Type B pancreatic cell (in vitro differentiated cells): ENCODE measurements at places on chromosomes 16 and 17. TPM values are rescaled to one million over a fixed set of nuclear protein-coding genes. Genes with fewer than 3 reads are reported as not detected.

- H3K36me3 ChIP-seq, result no peaks in the 10 kb centered on the region
- no peak for DNase-seq
- H3K27ac ChIP-seq, result no peak overlapping the region
- peaks cover 1% of the 10 kb centered on the region for H3K27me3 ChIP-seq
- H3K4me3 ChIP-seq, result no peak overlapping the region
- peaks cover 1% of the 10 kb centered on the region for H3K4me1 ChIP-seq
Observed at GRCh38 chr16:7437135-7437804, 104.6 kb downstream of the RBFOX1 start.

DNA sequence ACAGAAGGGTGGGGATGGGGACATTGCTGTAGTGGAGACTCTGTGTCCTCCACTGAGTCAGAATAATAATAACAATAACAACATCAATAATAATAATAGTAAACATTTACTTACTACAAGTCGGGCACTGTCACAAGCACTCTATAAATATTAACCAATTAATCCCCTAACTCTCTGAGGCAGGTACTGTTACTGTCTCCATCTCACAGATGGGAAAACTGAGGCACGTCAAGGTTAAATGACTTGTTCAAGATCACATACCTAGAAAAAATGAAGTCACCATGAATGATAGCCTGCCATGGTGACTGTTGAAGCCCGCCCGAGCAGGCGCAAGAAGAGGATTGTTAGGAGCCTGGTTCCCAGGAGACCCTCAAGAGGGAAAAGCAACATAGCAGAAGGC is 10.2 kb downstream of the PRR29 start:
- DNase-seq, result peak; percentile 44
- H3K36me3 ChIP-seq, result no peaks in the 10 kb centered on the region
- H3K27me3 ChIP-seq, result peaks cover 8% of the 10 kb centered on the region
- peaks cover 8% of the 10 kb centered on the region for H3K4me1 ChIP-seq

GRCh38 chr17:73271072-73271471 is 9.4 kb upstream of the CPSF4L start:
- no peak overlapping the region for H3K4me3 ChIP-seq
- H3K36me3 ChIP-seq, result no peaks in the 10 kb centered on the region
- no peak overlapping the region for H3K27ac ChIP-seq

- H3K4me3 ChIP-seq, result no peak overlapping the region
- no peaks in the 10 kb centered on the region for H3K27me3 ChIP-seq
- H3K36me3 ChIP-seq, result no peaks in the 10 kb centered on the region
- H3K4me1 ChIP-seq, result peaks cover 12% of the 10 kb centered on the region
Observed at GRCh38 chr17:45409659-45410076, 23.0 kb downstream of the ARHGAP27 start.

The RNF166 gene
- total RNA-seq, result 11.9 and 20.1 TPM in 2 replicates

The WSCD1 gene
- 8.9 and 16.1 TPM in 2 replicates for total RNA-seq

- peaks cover 18% of the 10 kb centered on the region for H3K4me1 ChIP-seq
- no peak overlapping the region for H3K27ac ChIP-seq
- H3K4me3 ChIP-seq, result no peak overlapping the region
- DNase-seq, result peak; percentile 62
- no peaks in the 10 kb centered on the region for H3K36me3 ChIP-seq
Observed at GRCh38 chr17:286571-286970, 66.0 kb downstream of the RPH3AL start.

GRCh38 chr17:79804856-79805696 is 8.2 kb upstream of the CBX8 start:
- peaks cover 22% of the 10 kb centered on the region for H3K4me1 ChIP-seq
- H3K27ac ChIP-seq, result peak overlapping the region; percentile 68
- peaks cover 86% of the 10 kb centered on the region for H3K27me3 ChIP-seq

The ZSCAN10 gene
- total RNA-seq, result not detected in 2 replicates

- no peak overlapping the region for H3K4me3 ChIP-seq
- no peak for DNase-seq
- H3K36me3 ChIP-seq, result no peaks in the 10 kb centered on the region
- H3K4me1 ChIP-seq, result peaks cover 8% of the 10 kb centered on the region
- H3K27ac ChIP-seq, result no peak overlapping the region
Observed at GRCh38 chr17:79466562-79467350, 144.1 kb downstream of the RBFOX3 start.

DNA sequence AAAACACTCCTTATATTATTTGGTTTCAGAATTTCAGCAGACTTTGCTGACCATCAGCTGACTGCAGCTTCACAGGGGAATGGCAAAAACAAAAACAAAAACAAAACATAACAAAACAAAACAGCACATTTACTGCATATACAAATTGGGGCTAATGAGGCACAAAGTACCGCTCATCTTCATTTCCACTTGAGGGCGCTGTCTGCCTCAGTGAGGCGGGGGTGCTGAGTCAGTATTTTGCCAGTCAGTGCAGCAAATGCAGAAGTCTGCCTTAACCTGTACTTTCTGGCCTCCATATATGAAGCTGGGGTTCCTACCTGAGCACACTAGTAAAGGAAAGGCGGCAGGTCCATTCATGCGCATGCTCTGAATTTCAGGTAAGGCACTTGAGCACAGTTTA is 13.5 kb upstream of the DYNLRB2 start:
- no peaks in the 10 kb centered on the region for H3K36me3 ChIP-seq
- peaks cover 40% of the 10 kb centered on the region for H3K27me3 ChIP-seq
- H3K4me1 ChIP-seq, result no peaks in the 10 kb centered on the region
- no peak for DNase-seq
- H3K27ac ChIP-seq, result no peak overlapping the region
- no peak overlapping the region for H3K4me3 ChIP-seq

GRCh38 chr16:84044118-84044488 is 1.5 kb upstream of the SLC38A8 start:
- peaks cover 14% of the 10 kb centered on the region for H3K27me3 ChIP-seq
- H3K36me3 ChIP-seq, result no peaks in the 10 kb centered on the region
- H3K27ac ChIP-seq, result peak overlapping the region; percentile 40
- H3K4me1 ChIP-seq, result peaks cover 22% of the 10 kb centered on the region
- H3K4me3 ChIP-seq, result no peak overlapping the region

The SHISA9 gene
- 5.3 and 6.3 TPM in 2 replicates for total RNA-seq

DNA sequence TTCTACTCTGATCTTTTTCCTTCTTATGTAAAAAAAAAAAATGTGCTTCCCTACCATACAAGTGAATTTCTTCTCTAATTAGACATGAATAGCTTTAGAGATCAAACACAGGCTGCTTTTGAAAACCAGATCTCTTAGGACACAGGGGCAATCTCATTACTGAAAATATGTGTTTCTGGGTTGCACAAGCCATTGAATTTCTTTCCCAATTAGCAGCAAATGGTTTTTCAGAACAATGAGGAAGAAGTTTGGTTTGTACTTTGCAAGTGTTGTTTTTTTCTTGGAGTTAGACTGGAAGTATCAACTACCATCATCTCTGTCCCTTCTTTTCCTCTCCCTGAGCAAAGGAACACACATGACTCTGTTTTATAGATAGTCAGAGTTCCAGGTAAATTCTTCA is 5.6 kb upstream of the ANKS4B start:
- DNase-seq, result no peak
- H3K27ac ChIP-seq, result no peak overlapping the region
- H3K4me3 ChIP-seq, result no peak overlapping the region
- peaks cover 8% of the 10 kb centered on the region for H3K4me1 ChIP-seq
- no peaks in the 10 kb centered on the region for H3K36me3 ChIP-seq
- H3K27me3 ChIP-seq, result peaks cover 16% of the 10 kb centered on the region

GRCh38 chr17:76695059-76695831 is 15.5 kb downstream of the MXRA7 start:
- peaks cover 6% of the 10 kb centered on the region for H3K36me3 ChIP-seq
- no peak overlapping the region for H3K4me3 ChIP-seq
- no peak overlapping the region for H3K27ac ChIP-seq
- no peaks in the 10 kb centered on the region for H3K27me3 ChIP-seq
- no peak for DNase-seq
- H3K4me1 ChIP-seq, result peaks cover 37% of the 10 kb centered on the region
